Activated T-cell treated with anti-CD3 and anti-CD28 coated beads, Interleukin-2, amount 50 U/mL, for 1 hour (primary cell): ENCODE measurements at places on chromosomes 3 and 15.
A peak's percentile ranks its signal among the peaks of the same experiment; 100 is the strongest.

DNA sequence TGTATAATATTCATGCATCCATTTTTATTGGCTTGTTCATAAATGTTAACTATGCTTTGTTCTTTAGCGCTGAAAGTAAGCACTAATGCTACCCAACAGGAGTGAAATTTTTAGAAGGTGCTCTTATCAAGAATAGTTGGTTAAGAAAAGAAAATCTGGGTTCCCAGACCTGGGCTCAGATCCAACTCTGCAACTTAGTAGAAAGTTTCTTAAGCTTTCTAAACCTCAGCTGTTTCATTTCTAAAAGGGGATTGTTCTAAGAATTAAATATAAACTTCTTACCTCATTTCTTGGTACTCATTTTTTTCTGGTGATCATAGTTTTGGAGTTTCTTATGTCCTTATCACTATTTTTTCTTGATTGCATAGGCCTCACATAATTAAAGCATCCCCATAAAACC lies 12.1 kb downstream of the ARPP21 start:
- DNase-seq = no peak

DNA sequence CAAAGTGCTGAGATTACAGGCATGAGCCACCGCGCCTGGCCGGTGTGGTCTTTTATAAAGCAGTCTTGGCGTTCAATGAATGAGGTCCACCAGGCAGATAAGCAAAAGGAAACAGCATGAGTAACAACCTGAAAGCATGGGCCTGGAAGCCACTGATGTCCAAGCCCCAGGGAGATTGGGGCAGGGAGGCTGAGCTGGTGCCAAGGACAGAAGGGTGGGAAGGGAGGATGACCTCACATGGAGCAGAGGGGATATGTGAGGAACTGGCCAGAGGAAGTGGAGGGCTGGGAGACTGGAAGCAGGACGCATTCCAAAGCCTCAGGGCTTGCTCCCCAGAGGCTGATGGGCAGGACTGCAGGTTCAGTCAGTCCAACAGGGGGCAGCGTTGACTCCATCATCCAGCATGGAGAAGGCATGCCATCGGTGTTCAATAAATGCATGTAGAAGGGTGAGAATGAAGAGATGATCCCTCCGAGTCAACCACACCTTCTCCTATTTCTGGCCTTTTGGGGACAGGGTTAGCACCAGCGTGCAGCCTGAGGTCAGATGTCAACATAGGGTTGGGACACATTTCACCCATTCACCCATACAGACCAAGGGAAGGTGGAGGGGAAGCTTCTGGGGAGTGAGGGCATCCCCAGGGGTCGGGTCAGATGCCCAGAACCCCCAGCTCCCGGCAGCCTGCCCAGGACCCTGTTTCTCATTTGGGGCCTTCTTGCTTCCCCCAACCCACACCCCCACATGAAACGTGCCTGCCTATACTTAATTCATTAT lies 14.8 kb downstream of the MYL3 start:
- no peak for DNase-seq

DNA sequence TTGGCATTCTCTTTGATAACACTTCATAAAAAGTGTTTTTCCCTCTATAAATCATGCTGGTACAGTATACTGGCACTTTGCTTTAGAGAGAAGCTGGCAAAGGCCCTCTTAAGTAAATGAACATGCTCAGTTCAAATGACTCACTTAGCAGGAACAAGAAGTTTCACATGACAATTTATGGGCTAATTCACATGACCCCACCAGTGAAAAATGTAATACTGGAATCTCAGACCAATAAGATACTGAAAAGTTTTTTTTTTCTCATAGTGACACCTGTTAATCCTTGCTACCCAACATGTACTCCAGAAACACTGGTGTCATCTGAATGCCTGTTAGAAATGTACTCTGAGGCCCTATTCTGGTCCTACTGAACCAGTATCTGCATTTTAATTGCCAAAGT lies 13.9 kb downstream of the BTBD1 start:
- DNase-seq = no peak

DNA sequence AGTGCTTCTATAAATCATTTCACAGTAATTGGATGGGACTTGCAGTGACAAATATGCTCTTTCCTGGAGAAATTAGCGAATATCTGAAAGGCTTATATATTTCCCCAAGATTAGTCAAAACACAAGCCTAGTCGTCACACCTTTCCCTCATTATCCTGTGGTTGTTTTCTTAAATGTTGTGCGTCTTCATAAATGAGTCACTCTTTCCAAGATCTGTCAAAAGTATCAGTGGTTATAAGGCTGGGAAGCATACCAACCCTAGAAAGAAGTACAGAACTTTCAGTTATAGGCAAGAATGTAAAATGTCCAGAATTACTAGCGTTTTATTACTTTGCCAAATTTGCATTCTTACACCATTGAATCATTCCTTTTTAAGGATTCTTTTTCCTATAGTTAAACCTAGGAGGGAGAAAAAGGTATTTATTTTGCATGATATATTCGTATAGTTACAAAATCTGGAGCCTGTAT lies 33.6 kb downstream of the TMEM212 start:
- no peak for DNase-seq

DNA sequence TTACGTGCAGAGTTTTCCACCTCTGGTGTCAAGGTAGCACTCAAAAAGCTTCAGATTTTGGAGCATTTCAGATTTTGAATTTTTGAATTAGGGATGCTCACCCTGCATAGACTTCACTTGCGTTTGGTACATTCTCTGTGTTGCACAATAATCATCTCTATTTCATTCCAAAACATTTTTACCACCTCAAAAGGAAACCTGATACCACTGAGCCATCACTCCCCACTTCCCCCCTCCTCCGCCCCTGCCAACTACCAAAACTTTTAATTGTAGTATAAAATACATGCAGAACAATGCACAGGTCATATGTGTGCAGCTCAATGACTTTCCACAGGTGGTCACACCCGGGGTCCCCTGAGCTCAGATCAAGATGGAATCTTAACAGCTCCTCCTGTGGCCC lies 208.8 kb downstream of the SV2B start:
- no peak for DNase-seq

DNA sequence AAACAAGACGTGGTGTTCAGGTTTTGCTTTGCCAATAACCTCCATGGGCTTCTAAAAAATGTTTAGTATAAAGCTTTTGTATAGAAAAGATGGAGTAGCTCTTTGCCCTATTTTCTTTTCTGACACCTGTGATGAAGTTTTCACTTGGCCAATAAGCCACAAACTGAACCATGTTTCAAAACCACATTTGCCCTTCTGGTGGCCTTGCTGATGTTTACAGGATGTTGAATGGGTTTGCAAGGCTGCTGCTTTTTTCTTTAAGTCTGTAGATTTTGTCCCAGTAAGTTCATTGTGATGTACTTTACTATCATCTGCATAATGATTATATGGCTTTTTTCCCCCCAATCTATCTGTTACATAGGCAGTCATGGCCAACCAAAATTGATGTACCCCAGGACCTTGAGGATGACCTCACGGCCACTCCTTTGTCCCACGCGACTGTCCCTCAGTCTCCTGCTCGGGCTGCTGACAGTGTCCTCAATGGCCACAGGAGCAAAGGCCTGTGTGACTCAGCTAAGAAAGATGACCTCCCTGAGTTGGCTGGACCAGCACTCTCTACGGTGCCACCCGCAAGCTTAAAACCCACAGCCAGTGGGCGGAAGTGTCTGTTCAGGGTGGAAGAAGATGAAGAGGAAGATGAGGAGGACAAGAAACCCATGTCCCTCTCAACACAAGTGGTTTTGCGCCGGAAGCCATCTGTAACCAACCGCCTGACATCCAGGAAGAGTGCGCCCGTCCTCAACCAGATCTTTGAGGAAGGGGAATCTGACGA lies 60.8 kb downstream of the SNRK start:
- peak; percentile 39 for DNase-seq

- no peak for DNase-seq
Measured at GRCh38 chr3:50325497-50326181, 2.4 kb downstream of the TUSC2 start.

DNA sequence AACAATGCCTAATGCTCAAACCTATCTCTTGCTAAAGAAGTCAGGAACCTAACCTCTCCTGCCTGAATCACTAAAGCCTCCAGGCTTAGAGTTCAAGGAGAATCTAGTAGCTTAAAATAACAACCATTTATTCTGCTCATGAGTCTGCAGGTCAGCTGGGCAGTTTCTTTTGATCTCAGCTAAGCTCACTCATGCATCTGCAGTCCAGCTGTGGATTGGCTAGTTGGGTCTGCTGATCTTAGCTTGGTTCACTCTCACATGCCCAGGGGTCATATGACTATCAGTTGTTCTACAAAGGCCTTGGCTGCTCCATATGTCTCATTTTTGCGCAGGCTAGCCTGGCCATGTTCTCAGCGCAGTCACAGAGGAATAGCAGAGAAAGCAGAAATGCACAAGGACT lies 109.2 kb upstream of the STT3B start:
- DNase-seq = no peak

- DNase-seq = no peak
Measured at GRCh38 chr3:125107861-125108567, 52.2 kb upstream of the HEG1 start.

DNA sequence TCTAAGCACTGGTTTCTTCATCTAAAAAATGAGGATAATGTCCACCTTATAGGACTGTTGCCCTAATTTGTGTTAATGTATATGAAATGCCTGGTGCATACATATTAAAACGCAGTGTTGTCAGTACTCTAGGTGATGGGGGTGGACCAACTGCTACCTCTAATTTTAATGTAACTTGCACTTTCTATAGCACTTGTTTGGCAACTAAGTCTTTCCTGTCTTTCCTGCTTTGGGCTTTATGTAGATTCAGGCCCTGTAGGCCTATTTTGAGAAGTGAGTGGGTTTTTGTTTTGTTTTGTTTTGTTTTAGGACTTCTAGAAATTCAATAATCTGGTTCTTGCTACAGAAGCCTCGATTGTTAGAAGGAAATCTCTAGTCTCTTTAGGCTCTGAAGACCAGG lies 21.2 kb downstream of the SLC7A14 start:
- DNase-seq = no peak

DNA sequence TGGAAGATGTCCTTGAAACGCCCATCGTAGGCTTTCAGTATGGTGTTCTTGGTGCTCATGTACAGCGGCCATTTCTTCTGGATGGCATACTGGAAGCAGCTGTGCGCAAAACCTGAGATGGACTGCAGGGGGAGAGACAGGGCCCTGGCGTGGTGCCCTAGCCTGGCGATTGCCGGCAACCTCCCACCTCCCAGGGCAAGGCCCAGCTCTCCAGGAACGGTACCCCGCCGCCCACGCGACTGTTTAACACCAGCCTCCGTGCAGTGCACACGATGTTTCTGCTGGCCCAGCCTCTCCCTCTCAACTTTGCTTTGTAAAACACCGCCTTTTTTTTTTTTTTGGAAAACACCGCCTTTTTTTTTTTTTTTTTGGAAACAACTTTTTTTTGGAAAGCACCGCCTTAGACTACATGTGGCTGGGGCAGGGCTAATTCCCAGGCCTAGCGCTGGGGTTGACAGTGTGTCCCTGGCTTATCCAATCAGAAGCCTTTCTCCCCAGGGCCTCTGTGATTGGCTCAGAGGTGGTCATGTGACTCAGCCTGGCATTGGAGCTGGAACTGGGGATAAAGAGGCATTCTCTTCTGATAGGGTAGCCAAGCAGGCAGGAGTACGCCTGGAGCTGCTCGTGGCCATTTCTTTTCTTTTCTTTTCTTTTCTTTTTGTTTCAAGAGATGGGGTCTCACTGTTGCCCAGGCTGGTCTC lies 14.7 kb downstream of the IDH2 start:
- no peak for DNase-seq

- no peak for DNase-seq
Measured at GRCh38 chr3:117989982-117990381, 1044.7 kb downstream of the IGSF11 start.

- no peak for DNase-seq
Measured at GRCh38 chr15:39593656-39594445, 13.0 kb downstream of the THBS1 start.

DNA sequence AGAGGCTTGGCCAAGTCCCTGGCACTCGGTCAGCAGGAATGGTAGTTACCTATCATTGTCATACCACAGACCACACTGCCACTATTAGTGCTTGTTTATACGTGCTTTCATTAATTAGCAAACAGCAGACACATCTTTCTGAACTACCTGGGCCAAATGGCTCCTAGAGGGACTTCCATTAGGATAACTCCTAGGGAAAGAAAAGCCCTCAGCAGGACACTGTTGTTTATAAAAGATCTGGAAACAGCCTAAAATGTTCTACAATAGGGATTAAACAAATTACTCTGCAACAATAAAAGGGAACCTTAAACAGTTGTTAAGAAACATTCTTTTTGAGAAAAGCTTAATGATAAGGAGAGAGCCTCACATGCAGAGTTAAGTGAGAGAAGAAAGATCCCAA lies 38.5 kb downstream of the ARHGEF3 start:
- DNase-seq = no peak
